Activated CD8-positive, alpha-beta T cell treated with anti-CD3 and anti-CD28 coated beads for 36 hours (primary cell): ENCODE measurements at places on chromosomes 7 and 10.

- DNase-seq: no peak
Observed at GRCh38 chr7:4178416-4178815, 503.7 kb upstream of the FOXK1 start.

DNA sequence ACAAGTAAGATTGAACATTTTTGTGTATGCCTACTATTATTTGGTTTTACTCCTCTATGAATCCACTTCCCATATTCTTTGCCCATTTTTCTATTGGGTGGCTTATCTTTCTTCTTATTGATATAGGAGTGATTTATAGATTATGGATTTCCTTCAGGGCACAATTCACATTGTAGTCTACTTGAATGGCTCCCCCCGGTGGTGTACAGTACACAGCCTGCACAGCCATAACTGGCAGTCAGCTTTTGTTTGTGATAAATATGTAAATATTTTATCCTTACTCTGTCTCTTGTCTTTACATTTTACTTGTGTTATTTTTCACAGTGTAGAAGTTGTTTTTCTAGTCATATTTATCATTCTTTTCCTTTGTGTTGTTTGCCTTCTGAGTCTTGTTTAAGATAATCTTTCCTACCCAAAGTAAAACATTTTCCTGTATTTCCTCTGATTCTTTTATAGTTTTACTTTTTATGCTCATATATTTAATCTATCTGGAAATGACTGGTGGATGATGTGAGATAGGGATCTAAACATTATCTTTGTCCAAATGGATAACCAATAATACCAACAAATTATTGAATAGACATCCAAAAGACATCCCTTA is 23.9 kb upstream of the CALD1 start:
- DNase-seq: peak; percentile 72

DNA sequence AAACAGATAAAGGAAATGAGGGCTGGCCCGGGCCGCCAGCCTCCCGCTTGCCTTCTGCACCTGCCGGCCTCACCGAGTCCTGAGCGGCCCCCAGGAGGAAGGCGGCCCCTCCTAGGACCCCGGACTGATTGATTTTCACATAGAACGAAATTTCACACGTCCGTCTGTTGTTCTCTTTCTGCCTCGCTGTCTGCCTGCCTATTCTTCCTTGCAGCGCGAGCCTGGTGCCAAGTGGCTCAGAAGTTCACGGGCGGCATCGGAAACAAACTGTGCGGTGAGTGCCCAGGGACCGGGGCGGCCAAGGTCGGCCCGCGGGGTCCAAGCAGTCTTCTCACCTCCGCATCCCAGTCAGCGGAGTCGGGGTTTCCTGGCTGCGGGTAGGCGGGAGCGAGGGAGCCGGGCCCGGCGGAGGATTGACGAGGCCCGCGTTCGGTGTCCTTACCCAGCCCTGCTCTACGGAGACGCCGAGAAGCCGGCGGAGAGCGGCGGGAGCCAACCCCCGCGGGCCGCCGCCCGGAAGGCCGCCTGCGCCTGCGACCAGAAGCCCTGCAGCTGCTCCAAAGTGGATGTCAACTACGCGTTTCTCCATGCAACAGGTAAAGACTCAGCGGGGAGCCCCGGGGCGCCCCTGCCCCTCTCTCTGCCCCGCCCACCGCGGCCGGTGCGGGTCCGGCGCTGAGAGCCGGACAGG is 967 bp downstream of the GAD2 start:
- DNase-seq: peak; percentile 7

DNA sequence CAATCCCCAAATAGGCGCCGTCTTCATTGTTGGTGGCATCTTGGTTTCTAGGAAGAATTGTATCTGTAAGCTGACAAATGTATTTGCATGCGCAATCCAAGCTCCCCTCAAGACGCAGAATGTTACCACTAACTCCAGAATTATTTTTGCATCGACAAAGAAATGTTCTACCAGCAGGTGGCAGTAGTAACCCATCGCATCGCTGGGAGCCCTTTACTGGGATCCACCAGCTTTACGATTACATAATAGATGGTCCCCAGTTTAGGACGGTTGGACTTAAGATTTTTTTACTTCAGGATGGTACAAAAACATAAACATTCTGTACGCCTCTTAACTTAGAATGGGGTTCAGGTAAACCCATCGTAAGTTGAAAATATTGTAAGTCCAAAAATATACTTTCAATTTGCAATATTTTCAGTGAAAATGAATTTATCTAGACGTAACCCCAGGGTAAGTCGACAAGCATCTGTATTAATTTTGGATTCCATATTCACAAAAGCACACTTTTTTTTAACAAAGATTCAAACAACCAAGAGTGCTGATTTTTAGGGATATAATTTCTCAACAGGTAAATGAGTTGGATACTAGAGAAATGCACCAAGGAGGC is 114.0 kb upstream of the COBL start:
- peak; percentile 63 for DNase-seq

DNA sequence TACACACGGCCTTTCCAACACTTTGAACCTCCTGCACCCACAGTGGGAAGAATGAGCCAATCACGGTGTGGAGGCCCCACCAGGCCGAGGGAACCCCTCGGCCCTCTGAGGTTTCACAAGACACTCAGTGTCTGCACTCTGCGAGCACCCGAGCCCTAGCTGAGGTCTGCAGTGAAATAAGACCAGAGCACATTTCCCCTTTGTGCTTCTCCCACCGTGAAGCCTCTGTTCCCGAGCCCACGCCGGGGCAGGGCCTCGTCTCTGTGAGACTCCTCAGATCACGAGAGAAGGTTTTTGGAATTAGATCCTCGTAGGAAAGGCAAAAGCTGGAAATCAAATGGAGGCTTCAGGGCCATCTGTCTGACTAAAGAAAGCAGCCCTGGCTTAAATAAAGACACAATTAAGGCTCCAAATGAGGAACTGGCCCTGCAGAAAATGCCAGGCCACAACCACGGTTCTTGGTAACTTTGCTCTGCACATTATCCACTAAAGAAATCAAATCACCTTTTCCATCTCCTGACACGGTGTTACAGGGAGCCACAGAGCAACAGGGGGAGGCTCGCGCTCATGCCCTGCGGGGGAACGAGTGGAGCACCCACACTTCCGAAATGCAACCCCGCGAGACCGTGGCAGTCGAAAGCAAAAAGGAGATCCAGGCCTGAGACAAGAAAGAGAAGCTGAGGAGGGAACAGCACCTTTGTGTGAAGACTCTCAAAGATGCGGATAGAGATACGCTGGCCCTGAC is 43.7 kb downstream of the FAM53B start:
- DNase-seq: no peak
